ENCODE measurements at places on chromosomes 16 and 17. TPM values are rescaled to one million over a fixed set of nuclear protein-coding genes. Genes with fewer than 3 reads are reported as not detected.

DNA sequence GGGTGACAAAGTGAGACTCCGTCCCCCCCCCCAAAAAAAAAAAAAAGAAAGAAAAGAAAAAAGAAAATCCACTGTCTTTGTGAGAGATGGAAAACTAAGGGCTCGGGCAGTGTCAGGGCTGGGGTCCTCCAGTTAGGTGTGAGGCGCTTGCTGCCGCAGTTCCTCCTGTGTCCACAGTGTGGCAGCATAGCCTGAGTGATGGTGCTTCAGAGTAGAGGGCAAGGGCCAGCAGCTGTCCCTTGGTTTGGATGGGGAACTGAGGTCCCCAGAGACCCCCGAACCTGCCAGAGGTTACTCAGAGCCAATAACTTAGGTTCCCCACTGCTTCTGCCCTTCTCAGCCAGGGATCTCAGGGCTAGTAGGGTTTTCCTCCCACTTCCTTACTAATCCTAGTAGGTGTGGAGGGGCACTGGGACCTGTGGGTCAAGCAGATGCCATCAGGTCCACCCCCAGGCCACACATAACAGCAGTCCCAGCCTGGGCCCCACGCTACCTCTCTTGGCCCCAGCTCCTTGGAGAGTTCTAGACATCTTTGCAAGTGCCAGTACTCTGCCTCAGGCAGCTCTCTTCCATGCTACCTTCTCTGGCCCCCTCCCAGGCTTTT is 7.9 kb upstream of the LLGL1 start:
- DNase-seq, result peak; percentile 83

- DNase-seq, result no peak
Measured at GRCh38 chr16:27650073-27650701, 100.2 kb downstream of the KATNIP start.

GRCh38 chr17:7713782-7714181 is 3.8 kb upstream of the DNAH2 start:
- DNase-seq, result no peak

DNA sequence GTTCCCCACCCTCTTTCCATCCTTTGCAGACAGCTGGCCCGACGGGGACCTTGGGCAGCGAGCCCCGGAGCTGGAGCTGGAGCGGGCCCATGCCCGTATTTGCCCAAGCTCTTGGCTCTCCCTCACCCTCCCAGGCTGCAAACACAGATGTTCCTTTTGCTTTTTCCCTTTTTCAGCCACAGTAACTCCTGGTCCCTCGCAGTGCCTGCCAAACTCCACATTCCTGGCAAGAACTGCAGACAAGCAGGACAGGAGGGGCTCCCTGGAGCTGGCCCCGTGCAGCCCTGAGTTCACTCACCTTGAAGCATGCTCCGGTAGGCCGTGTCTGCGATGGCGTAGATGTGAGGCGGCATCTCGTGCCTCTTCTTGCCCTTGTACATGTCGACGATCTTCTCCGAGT is 33.9 kb downstream of the MYH11 start:
- DNase-seq, result no peak

- DNase-seq, result no peak
Measured at GRCh38 chr17:80501741-80502577, 25.6 kb upstream of the NPTX1 start.

DNA sequence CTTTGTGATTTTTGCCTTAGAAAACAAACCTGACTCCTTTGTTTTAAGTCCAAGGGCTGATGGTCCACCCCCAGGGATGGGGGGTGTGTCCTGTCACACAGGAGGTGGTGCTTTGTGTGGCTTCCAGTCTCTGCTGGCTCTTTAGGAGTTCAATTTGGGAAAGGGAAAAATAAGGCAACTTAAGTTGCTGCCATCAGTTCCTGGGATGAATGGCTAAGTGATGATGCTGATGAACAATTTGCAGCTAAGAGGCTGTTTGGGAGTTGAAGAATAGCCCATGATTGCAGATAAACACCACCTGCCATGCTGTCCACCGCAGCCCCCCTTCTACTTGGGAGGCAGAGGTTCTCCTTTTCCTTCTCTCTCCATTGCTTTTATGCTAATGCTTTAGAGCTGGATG is 40.2 kb downstream of the ARL4D start:
- DNase-seq, result no peak

DNA sequence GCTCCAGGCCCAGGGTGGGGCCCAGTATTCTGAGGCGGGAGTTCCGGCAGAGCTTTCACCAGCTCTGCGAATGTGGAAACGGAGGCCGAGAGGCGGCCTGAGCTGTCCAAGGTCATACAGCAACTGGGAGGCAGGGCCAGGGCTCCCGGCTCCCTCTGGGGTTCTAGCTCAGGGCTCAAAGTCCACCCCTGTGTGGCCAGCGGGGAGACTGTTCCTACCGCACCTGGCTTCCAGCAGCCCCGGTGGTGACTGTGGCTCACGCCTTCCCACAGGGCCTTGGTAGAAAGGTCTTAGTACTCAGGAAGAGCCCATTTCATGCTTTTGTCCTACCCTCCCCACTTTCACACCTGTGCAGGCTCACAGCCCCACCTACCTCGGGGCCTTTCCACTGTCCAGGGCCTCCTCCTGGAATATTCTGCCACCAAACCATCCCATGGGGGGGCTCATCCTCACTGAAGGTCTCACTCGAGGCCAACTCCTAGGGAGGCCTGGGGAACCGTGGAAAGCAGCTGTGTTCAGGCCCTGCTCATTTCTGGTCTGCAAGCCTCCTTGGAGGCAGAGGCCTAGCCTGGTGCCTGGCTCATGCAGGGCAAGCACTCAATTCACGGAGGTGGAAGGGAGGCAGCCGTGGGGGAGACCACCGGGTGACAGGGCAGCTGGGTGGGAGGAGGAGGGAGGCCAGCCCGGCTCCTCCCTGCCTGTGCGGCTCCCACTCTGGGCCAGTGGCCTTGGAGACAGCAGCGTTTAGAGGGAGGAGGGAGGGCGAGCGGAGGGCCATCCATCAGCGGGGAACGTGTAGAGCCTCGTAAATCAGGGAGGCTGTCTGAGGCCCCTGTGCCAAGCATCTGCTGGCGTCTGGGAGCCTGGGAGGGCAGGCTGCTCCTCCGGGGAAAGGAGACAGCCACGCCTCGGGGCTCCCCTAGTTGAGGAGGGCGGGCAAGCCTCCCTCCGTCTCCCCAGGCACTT is 12.7 kb upstream of the DOC2B start:
- no peak for DNase-seq

DNA sequence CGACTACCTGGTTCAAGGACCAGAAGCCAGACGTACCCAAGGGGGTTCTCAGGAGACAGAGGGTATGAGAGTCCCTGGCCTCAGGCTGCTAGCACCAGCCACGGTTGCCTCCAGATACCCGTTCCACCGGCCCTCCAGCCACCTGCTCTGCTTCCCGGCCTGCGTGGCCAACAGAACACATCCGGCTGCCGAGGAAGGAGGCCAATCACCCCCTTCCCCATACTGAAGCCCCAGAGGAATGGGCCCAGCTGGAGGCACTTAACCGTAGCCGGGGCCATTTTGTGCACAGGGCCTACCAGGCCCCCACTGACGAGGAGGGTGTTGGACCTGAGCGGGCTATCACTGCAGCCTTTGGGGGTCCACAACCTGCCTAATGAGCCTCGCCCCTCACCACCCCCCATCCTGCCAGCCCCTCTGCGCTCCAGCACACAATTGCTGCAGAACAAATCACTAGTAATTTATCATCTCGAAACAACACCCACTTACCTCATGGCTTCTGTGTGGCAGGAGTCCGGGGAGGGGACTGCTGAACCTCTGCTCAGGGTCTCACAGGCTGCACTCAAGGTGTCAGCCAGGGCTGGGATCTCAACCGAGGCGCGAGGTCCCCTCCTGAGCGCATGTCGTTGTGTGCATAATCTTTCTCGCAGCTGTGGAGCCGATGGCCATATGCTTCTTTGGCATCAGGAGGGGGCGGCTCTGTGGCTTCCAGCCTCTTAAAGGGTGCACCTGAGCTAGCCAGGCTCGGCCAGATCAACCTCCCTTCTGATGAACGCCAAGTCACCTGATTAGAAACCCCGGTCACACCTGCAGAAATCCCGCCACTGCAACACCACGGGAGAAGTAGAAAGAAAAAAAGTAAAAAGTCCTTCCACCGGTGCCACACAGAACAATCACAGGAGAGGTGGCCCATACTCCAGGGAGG is 10.1 kb upstream of the KREMEN2 start:
- DNase-seq, result no peak

TEX14 gene
- 0.17 TPM for total RNA-seq

SDR42E1 gene
- total RNA-seq, result not detected

GRAPL gene
- not detected for total RNA-seq

RNF222 gene
- total RNA-seq, result 1.1 TPM

TEX19 gene
- 0.14 TPM for total RNA-seq
